Hematopoietic multipotent progenitor cell (in vitro differentiated cells): ENCODE measurements at places on chromosomes 2 and 18.

DNA sequence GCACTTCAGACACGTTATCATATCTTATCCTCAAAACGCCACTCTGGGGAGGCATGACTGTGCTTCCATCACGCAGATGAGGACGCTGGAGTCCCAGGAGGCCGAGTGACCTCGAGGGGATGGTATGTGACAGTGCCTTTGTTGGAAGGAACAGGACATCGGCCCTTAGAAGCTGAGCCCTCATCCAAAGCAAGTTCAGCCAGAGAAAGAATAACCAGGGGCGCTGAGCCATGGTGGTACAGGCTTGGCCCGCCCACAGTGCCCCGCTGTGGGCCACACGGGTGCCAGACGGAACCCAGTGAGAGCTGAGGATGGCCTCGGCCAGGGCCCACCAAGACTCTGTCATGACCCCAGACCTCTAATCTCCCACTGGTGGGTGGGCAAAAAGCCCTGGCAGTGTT lies 31.3 kb downstream of the HS1BP3 start:
- DNase-seq, result no peak

GRCh38 chr18:59067873-59068272 lies 71.8 kb upstream of the SEC11C start:
- DNase-seq, result no peak

- no peak for DNase-seq
Measured at GRCh38 chr2:42103829-42104228, 56.0 kb downstream of the PKDCC start.

DNA sequence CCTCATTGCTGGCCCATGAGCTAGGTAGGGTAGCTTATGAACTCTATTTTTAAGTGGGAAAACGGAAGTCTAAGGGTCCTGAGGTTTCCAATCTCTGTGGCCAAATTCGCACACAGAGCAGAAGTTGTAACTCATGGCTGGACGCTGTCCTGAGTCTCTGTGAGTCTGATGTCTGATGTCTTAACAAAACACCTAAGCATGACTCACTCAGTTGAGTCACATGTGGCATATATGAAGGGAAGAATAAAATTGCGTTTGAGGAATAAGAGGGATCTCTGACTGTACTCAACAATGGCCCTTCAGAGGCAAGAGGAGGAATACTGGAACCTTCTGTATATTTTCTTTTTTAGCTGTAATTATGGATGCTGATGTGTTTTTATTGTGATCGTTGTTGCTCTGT lies 569.7 kb downstream of the RIT2 start:
- no peak for DNase-seq

DNA sequence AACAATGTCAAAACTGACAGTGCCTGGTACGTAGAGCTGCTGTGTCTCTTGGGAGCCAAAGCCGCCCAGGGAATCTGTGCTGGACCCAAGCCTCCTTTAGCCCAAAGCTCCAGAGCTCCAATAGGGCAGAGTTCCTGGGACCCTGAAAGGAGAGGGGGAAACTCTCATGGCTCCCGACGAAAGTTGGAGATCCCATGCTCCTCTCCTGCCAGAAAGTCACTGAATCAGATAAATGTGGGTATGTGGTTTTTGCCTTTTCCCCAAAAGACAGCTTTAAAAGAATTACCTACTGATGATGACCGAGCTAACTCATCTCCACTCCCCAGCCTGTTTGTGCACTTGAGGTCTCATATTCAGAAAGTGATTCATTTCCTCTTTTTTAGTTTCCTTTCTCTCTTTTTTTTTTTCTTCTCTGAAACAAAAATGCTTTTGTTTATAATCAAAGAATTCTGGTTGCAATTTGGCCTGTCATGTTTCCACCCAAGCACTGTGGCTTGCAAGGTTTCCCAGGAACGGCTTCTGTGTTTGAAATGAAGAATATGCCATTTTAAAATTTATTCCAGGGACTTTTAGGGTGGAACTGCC lies 14.1 kb upstream of the PMAIP1 start:
- DNase-seq, result no peak

DNA sequence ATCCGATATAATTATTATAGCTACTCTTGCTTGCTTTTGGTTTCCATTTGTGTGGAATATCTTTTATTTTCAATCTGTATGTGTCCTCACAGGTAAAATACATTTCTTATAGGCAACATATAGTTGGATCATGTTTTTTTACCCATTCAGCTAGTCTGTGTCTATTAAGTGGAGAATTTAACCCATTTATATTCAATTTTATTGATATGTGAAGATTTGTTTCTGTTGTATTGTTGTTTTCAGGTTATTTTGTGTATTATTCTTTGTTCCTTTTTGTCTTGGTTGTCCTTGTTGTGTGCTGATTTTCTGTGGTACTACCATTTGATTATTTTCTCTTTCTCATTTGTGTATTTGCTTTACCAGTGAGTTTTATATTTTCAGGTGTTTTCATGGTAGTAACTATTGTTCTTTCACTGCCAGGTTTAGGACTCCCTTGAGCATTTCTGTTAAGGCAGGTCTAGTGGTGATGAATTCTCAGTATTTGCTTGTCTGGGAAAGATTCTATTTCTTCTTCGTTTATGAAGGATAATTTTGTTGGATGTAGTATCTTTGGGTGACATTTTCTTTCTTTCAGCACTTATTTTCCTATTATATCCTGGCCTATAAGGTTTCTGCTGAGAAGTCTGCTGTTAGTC lies 95.4 kb downstream of the ANKRD12 start:
- peak; percentile 40 for DNase-seq

- no peak for DNase-seq
Measured at GRCh38 chr18:8657050-8657820, 48.0 kb downstream of the RAB12 start.

DNA sequence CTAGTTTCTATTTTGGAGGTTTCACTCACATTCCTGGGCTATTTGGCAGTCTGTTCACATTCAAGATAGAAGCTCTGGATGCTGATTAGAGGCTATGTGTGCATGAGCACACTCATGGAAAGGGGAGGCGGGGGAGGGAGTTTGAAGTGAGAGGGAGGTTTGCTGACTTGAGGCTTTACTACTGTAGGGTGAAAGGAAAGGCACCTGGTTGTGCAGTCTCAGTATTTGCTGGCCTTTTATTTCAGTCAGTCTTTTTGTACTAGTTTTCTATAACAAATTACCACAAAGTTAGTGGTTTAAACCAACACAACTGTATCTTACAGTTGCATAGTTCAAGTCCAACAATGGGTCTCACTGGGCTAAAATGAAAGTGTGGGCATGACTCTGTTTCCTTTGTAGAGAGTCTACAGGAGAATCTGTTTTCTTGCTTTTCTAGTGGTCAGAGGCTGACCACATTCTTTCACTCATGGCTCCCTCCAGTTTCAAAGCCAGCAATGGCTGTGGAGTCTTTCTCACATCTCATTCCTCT lies 47.7 kb upstream of the NR4A2 start:
- DNase-seq, result no peak

DNA sequence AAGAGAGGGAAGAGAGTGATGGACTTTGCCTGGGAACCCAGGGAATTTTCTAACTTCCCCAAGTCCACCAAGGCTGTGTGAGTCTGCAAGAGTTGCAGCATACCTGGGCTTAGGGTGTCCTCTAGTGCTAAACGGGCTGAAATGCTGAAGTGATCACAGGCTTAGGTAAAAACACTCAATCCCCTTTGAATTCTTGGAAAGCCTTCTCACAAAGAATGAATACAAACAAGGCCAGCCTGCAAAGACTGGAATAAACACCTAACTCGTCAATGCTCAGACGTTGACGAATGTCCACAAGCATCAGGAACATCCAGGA lies 30.0 kb upstream of the BMP10 start:
- no peak for DNase-seq

- no peak for DNase-seq
Measured at GRCh38 chr2:127003070-127003800, 103.7 kb downstream of the BIN1 start.

DNA sequence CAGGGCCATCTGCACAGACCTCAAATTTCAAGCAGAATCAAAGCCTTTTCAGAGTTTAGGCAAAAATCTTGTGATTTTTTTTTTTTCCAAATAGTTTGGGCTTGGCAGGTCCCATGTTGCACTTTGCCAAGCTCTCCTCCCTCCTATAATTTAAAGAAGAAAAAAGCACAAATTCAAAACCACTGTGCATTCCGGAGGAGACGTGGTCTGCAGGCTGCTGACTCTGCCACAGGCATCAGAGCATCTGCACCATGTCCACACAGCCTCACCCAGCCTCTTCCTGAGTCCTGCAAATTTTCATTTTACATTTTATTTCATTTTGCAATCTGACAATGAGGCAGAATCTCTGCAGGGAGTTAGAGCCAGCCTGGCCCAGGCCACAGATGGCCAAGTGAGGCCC lies 15.7 kb upstream of the GPC1 start:
- no peak for DNase-seq

DNA sequence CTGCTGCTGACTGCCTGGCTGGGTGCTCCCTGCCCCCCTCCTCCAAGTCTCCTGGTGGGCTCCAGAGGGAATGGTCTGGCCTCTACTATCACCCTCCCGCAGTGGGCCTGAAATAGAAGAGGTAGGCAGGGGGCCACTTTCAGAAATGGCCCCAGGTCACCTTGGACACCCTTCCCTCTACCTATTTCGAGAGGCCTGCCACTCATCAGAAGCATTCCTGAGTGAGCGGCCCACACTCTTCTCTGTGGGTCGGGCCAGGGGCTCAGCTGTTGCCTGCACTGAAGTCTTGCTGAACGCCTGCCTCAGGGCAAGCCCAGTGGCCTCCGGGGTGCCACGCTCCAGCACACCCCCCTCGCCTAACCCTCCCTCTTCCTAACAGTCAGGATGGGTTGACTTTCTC lies 124.9 kb downstream of the TNS1 start:
- no peak for DNase-seq

DNA sequence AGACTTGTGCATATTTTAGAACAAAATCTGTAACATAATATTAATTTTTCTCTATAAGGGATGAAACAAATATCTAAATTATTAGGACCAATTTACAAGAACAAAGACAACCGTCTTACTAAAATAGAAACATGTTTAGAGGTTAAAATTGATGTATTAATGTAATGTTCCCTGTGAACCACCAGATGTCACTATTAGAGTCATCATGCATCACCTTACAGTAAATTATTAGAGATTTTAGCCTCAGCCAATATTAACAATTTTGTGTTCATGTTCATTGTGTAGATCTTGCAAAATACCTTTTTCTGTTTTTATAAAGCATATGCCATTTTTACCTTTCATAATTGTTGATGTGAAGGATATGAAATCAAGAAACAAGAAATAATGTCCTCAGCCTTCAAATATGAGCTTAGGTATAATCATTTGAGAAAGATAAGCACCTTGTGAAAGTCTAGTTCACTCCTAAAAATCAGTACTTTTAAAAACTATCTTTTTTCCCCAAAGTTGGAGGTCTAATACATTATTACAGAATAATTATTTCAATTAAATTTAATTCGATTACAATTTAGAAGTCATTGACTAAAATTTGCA lies 344.3 kb upstream of the KCNH7 start:
- DNase-seq, result no peak

- no peak for DNase-seq
Measured at GRCh38 chr18:22841840-22842239, 91.3 kb upstream of the RBBP8 start.

DNA sequence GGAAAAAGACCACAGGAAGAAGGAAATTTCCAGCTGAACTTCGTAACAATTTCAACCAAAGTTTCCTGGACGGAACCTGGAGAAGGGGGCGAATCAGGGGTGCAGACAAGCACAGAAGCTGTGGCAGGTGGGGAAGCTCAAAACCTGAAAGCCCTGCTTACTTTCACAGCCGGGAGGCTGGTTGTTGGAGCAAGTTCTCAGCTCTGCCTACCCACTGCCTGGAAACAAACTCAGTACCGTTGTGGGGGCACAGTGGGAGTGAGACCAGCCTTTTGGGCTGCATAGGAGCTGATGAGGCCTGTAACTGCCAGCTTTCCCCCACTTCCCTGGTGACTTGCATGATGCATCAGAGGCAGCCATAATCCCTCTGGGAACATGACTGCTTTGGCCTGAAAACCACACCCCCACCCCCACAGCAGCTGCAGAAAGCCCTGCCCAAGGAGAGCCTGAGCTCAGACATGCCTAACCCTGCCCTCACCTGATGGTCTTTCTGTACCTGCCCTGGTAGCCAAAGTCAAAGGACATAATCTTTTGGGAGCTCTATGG lies 207.0 kb upstream of the VWC2L start:
- DNase-seq, result no peak

DNA sequence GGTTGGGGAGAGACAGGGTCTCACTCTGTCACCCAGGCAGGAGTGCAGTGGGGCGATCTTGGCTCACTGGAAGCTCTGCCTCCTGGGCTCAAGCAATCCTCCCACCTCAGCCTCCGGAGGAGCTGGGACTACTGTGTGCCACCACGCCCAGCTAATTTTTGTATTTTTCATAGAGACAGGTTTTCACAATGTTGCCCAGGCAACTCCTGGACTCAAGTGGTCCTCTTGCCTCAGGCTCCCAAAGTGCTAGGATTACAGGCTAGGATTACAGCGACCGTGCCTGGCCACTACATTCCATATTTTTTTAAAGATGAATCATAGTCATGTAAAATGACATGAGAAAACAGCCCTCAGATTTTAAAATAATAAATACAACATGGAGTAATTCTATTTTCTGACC lies 32.3 kb downstream of the CWC22 start:
- DNase-seq, result no peak

GRCh38 chr18:57782049-57782448 lies 21.1 kb downstream of the ATP8B1 start:
- DNase-seq, result no peak

GRCh38 chr2:1656961-1657841 lies 87.1 kb downstream of the PXDN start:
- DNase-seq, result no peak

DNA sequence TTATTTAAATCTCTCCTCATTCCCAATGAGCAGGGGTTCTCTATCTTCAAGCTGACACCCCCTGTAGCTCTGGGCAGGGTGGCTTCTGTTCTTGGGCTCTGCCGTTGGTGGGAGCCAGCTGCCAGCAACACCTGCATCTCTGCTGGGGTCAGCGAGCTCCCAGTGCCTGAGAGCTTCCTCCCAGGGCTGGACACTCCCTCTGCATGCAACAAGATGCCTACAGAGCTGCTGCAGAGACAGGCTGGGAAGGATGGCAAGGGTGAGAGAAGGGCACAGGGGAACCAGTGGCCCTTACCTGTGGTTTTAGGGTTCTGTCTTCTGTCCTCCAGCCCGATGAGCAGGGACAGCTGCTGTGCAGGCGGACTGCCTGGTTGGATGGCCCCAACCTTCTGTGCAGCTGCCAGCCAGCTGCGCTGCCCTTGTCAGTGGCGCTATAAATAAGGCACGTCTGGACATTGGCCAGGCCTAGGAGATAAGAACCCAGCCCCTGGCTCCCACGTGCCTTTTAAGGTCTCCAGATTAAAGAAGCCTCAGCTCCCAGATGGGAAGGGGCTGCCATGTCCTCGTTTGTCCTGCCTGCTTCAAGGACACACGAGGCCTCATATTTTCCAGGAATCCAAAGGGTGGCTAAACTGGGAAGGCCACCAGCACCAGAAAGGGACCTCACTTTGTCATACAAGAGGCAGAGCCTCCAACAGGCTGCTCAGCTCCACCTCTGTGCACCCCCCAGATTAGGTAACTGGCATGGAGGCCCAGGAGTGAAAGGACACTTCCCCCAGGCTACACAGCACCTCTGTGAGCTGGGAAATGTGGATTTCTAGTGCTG lies 39.5 kb upstream of the FHL2 start:
- DNase-seq, result no peak
